ENCODE measurements at places on chromosomes 16 and 17. TPM values are rescaled to one million over a fixed set of nuclear protein-coding genes. Genes with fewer than 3 reads are reported as not detected.

PRR35 gene
- total RNA-seq, result not detected

DNA sequence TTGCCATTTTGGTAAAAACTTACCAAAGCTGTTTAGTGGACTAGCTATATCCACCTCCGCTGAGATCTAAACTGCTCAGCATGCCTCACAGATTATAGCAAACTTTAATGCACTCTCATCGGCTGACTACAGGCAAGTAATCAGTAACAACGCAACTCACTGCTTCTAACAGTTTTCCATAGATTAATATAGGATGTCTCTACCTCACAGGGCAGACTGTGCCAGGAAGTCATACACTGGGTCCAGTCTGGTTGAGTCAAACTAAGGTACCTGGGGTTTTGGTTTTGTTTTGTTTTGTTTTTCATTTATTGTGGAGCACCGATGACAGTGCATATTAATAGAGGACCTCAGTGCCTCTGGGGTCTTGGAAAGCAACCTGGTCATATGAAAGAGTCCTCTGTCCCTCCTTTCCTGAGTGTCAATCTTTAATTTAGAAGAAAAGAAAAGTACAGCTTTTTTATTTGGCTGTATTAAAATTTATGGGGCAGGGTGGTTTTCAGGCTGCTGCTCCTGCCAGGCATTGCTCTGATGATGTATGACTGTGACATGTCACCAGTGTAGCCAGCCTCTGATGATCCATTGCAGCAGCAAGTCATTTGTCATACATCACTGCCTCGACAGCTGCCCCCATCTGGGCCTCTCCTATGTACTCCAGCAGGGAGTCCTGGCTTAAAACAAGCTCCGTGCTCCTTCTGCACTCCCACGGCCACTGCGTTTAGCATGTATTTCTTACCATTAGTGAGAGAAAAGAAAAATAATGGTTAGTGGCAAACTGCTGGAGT, 854.1 kb downstream of the KCNJ2 start:
- no peak for DNase-seq

- no peak for DNase-seq
Observed at GRCh38 chr16:25030420-25031131, 15.4 kb upstream of the ARHGAP17 start.

- no peak for DNase-seq
Observed at GRCh38 chr16:58644765-58645487, 15.3 kb upstream of the CNOT1 start.

- no peak for DNase-seq
Observed at GRCh38 chr17:61202564-61202963, 197.1 kb upstream of the TBX2 start.

- peak; percentile 69 for DNase-seq
Observed at GRCh38 chr17:7177191-7177953, 1.8 kb downstream of the ASGR1 start.

- DNase-seq, result no peak
Observed at GRCh38 chr16:85755929-85756768, 5.3 kb upstream of the C16orf74 start.

GRCh38 chr16:67926181-67926750, 5.4 kb downstream of the CTRL start:
- no peak for DNase-seq

- DNase-seq, result no peak
Observed at GRCh38 chr16:56944954-56945839, 13.3 kb downstream of the HERPUD1 start.

DNA sequence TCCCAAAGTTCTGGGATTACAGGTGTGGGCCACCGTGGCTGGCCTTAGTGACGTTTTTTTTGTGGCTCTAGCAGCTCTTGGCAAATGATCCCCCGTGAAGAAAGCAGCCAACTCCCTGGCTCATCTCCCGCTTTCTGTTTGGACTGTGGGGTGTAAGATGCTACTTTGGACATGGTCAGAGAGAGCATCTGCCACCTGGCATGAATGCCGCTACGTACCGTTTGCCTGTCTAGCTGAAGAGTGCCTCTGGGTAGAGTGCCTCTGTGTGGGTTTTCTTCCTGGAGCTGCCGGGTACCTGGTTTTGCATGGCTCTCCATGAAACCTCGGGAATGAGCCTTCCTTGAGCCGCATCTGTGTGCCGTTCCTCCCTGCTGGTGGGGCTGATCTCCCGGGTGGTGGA, 34.3 kb downstream of the NDEL1 start:
- DNase-seq, result no peak

DNA sequence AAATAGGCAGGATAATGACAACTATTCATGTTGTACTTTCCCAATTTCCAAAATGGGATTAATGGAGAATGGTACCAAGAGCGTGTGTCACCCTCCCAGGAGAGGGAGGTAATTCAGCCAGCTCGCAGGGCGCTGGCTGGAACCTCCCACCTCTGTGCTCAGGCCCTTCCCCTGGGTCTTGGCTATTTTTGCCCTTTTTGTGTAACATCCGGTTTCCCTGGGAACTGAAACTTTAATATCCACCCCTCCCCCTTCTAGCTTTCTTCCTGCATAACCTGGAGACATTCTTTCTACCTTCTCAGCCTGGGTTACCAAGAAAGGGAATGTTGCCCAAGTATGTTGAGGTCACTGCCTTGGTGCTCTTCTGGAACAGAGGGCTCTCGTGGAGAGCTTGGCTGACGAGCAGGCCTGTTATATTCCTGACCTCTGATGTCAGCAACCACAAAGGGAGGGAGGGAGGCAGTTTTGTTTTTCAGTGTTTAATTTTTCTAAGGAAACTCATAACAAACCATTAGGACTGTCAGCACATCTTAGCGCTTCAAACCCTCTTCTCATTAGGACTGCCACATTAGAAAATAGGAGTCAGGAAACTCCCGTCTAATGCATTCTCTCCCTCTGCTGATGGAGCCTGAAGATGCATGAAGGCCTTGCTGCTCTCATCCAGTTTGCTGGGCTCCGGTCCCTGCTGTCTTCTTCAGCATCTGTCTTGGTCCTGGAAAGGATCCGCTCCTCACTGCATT, 25.6 kb downstream of the ITGB3 start:
- DNase-seq, result no peak

DNA sequence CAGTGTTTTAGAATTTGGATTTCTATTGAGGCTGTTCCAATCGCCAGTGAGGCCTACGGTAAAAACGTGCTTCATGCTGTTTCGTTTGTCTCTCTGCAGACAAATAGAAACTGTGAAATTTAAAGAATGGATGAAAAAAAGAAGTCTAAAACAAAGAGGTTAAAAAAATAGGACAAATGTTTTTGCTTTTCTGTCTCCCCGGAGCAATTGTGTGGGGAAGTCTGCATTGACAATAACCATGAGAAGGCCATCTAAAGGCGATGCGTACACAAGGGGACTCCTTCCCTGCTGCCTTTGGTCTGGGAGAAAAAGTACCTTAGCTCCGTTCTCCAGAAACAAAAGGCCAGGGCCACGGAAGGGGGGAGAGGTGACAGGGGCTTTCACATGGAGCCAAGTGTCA, 4.6 kb upstream of the ZFHX3 start:
- no peak for DNase-seq

- no peak for DNase-seq
Observed at GRCh38 chr16:78331731-78332130, 232.3 kb downstream of the WWOX start.

KRT34 gene
- not detected for total RNA-seq

DNA sequence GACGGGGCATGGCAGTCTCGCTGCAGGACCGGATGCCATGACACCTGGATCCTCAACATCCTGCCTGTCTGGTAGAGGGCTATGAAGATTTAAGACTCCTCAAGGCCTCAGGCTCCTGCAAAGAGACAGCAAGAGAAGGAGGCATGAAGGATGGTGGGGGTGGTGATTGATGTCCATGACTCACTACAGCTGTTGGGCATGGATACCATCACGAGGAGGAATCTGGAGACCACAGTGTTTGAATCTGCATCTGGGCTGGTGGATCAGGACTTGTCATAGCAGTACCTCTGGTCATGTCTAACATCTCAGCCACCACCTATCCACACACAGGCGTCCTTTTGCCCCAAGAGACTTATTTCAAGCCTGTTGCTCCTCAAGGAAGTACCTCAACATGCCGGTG, 50.2 kb upstream of the WSCD1 start:
- no peak for DNase-seq

DNA sequence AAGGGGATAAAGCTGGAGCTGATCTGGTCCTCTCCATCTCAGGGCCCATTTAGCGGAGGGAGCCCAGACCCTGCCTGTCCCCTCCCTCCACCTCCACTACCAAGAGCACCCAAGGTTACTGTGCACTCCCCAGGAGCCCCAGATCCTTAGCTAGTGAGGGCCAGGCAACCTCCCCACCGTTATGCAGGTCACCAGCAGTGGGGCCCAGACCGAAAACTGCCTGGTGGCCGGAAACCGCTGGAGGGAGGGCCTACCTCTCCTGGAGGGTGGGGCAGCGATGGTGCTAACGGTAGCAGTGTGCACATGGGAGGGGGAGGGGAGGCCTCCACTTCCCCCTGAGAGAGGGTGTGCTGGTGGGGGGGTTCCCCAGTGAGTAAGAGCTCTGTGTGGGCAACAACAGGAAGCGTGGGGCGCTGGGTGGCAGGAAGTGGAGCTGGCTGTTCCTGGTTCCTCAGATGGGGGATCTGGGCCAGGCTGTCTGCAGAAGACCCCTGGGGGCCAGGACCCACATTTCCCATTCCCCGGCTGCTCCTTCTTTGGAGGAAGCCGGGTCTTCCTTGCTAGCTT, 4.4 kb downstream of the FMNL1 start:
- DNase-seq, result no peak

GRCh38 chr17:72077326-72077960, 43.4 kb upstream of the SOX9 start:
- DNase-seq, result no peak

AATF gene
- total RNA-seq, result 36.2 TPM

TAT gene
- total RNA-seq, result 0.07 TPM

DNA sequence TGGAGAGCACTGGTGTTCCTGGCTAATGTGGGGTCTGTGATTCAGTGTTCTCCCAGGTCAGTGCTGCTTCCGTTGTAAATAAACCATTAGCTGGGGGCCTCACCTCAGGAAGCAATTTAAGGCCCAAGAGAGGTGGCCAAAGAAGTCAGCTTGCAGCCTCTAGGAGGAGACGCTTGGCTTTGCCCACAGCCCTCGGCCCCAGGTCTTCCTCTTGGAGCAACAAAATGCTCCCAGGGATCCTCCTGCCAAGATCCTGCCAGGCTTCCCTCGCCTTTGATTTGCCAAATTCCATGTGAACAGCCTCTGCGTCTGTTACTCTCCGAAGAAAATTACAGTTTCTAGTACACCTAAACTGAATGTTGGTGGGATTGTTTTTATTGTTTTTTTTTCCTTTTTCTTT, 62.4 kb upstream of the TBX2 start:
- DNase-seq, result no peak

MYH11 gene
- total RNA-seq, result 0.89 TPM

DNA sequence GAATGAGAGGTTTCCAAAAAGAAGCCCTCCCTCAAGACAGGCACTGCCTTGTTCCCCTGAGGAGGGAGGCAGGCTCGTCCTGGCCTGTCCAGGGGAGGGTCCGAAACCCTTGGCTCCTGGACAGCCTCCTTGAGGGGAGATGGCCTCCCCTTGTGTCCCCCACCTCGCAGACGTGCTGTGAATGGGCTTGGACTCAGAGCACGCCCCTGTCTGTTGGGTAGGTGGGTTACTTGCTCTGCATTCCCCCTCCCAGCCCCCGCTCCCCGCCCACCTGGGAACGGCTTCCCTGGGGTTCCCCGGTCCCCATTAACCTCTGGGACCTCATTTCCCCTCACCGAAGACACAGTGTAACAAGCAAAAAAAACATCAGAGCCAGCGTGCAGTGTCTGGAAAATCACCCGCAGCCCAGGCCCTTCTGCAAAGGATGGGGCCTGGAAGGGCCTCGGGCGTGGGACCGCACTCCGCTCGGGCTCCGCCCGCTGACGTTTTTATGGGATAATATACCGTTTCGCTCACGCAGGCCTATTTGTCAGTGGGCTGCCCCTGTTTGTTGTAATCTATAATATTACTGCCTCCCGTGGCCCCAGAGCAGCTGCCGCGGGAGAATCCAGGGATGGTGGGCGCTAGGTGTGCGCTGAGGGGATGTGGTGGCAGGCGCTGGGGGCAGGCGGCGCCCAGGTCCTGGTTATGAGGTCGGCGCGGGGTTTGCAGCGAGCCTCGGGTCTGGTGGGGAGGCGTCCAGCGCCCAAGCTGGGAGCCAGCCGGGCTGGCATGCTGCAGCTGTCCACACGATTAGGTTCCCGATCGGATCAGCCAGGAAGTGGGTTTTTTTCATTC, 11.1 kb downstream of the BAHCC1 start:
- DNase-seq, result no peak

CRYM gene
- 4.1 TPM for total RNA-seq

CEP112 gene
- 16.9 TPM for total RNA-seq

GRCh38 chr17:79182176-79183042, 107.8 kb downstream of the ENGASE start:
- DNase-seq, result no peak

All from mesothelial cell of epicardium (in vitro differentiated cells).